Tongue (tissue), 3 donors: ENCODE measurements at places on chromosomes 16 and 17. TPM values are rescaled to one million over a fixed set of nuclear protein-coding genes. Genes with fewer than 3 reads are reported as not detected.

DNA sequence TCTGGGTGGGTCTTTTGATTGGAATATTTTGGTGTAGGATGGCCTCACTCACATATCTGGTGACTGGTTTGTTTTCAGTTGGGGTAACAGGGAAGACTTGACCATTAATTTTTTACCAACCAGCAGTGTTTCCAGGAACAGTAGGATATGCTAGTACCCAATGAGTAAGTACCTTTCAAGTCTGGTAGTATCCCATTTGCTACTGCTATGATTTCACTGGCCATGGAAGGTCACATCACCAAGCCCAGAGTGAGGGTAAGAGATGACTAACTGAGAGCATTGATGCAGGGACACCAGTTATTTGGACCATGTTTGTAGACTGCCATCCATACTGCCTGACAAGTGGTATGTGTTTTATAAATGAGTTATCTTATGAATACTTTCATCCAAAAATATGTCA lies 277.7 kb downstream of the MAP2K6 start:
- DNase-seq: no peak

GRCh38 chr16:84988328-84989080 lies 22.8 kb downstream of the ZDHHC7 start:
- no peak for DNase-seq

DNA sequence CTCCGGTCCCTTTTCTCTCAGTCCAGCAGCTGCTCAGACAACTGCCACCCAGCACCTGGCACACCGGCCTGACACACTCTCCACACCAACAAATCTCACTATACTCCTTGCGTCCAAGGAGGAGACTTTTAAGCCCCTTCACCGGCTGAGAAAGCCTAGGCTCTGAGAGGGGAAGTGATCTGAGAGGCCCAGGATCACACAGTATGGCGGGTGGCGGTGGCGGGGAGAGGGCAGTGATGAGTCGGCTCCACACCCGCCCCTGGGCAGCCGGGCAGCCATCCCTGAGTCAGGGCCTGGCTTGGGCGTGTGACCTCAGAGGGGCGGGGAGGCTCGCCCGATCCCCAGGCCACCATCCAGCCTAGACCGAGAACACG lies 569 bp downstream of the FLII start:
- peak; percentile 79 for DNase-seq

- DNase-seq: no peak
These were observed 10.3 kb upstream of the GINS2 start for GRCh38 chr16:85698935-85699558.

- DNase-seq: no peak
These were observed 101.9 kb downstream of the STX8 start for GRCh38 chr17:9473711-9474110.

Gene CSH2
- not detected for total RNA-seq

Gene GRAPL
- total RNA-seq: 3.9 TPM
